EL (cell line): ENCODE measurements at places on chromosomes 3 and 15.

- DNase-seq = peak; percentile 33
These were observed 136.5 kb downstream of the ZNF609 start for GRCh38 chr15:64596701-64597476.

GRCh38 chr3:187327845-187328244 lies 36.3 kb upstream of the MASP1 start:
- DNase-seq = no peak

DNA sequence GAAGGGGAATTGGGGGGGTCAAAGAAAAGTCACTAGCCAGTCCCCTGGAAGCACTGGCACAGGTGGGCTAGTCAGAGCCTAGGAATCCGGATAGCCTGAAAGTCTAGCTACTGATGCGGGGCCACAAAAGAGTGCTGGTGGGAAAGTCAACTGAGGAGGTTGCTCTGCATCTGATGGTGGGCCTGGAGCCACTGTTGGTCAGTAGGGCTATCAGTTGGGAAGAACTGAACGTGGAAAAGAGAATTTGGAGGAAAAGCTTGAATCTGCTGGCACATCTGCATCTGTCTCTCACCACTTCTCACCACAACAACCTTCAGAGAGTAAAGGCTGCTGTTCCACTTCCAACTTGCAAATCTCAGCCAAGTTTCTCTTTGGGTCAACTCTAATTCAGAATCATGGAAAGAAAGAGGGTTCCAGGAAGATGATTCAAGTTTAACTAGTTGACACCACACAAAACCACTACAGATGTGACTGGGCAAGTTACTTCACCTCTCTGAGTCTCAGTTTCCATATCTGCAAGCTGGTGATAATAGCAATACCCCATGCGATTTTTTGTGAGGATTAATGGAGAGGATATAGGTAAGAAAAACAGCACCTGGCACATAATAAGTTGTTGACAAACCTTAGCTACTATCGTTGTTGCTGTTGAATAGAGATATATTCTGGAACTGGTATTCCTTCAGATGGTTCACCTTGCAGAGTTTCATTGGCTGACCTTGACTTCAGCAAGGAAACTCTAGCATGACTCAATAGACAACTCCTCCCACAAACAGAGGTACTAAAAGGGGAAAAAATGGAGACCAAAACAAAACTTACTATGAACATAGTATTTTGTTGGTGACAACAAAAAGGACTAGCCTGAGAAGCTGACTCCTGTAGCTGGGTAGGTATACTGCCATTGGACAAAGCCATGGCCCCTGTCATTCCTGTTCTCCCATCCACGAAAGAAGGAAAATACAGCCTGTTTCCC lies 280.2 kb upstream of the STT3B start:
- no peak for DNase-seq

DNA sequence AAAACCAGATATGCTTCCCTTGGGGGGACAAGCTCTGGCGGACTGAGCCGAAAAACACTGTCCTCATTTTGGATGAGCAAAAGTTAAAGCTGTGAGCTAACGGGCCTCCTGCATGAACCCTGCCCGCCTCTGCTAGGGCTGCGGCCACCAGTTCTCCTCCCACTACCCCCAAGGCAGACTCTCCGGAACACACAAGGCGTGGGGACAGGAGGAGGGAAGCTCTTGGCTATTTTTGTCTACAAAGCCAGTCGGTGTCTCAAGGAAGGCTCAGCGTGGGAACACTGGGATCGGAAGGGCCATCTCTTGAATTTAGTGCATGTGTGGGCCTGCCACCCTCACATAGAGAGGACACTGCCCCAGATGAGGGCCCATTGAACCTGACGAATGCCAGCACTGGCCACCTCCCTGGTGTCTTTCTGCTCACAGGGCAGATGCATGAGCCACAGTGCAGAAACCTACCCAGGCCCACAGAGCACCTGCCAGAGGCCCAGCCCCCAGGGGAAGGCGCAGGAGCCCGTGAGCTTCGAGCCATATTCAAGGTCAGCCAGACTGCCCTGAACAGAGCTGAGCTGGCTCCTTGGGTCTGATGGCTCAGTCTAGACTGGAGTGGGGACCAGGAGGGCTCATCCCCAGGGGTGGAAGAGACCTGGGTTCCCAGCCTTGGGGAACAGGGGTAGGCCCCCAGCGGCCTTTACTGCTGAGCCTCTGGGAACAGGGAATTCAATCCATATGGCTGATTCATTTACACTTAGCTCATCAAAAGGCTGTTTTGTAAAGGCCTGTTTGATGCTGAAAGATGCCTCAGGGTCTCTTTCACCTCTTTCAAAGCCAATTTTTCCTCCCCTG lies 38.3 kb downstream of the HCN4 start:
- no peak for DNase-seq

GRCh38 chr15:40785164-40785563 lies 15.4 kb downstream of the C15orf62 start:
- no peak for DNase-seq

- no peak for DNase-seq
These were observed 67.3 kb downstream of the MCF2L2 start for GRCh38 chr3:183360971-183361624.

DNA sequence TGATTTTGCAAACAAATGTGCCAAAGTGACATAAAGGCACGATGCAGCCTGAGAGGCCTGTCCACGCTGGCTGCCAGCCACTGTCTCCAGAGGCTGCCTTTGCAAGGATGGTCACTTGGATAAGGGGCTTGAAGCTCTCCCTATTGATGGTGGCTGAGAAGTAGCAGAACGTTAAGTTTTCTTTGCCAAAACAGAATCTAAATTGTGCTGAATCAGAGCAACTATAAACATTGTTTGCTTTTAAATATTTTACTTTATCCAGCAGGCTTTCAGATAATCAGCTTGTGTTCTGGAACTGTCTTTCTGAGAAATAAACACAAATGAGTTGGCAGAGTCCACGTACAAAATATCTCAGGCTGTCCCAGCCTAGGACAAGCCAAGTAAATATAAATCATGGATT lies 23.8 kb upstream of the CNBP start:
- no peak for DNase-seq

- peak; percentile 55 for DNase-seq
These were observed 30.3 kb downstream of the CX3CR1 start for GRCh38 chr3:39249453-39250115.

DNA sequence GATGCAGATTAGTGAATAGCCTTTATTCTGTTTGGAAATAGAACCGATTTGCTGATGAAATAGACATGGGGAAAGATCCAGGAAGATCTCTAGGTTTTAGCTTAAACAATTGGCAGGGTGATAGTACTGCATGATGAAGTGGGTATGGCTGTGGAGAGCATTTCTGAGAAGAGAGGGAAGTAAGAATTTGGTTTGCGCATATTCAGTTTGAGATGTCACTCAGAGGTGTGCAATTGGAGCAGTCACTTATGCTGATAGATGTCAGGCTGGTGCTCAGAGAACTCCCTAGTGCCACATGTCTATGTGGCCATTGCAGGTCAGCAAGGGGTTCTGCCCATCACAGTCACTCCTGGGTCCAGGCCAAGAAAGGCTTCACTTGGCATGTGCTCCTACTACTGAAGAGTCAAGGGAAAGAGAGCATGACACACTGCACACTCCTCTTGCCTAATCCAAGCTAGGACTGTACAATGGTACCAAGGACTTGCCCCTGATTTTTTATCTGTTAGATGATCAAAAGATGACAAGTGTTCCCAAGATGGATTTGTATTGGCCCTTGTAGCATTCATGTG lies 57.2 kb upstream of the ST8SIA2 start:
- DNase-seq = no peak

DNA sequence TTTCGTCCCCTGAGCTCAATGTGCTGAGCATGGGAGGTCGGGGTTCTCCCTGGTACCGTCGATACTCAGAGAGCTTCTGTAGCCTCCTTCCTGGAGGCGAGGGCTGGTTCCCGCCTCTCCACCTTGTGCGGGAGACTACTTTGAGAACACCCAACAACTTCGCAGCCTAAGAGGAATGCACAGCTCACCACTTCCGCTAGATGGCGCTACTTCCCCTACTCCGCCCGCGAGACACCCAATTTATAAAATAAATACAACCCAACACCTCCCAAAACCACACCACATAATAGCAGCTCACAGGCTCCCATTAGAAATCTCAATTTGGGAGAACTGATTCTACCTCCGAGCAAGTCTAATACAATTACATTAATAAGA lies 1.2 kb downstream of the RGMA start:
- DNase-seq = peak; percentile 38

DNA sequence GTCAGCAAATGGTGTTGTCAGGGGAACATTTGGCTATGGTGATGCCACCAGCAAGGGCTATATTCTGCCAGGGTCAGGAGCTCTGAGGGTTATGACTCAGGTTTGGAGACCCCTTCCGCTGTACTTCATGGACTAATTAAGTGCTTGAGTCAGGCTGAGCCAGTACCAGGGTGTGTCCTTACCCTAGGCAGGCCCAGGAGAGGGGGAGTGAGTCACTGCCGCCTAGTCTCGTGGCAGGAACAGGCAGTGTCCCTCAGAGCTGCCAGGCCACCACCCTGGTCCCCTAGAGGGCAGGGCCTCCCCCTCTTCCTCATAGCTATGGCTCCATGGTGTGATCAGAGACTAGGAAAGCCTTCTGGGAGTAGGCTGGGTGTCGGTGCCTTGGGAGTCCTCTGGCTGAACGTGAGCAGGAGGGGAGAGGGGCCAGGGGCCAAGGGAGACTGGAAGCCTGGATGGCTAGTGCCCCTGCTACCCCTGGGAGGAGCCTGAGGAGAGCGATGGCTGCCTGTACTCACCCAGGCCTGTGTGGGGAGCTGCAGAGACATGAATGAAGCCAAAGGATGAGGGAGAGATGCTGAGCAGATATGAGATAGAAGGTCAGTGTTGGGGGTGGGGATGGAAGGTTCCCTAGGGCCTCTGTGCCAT lies 10.6 kb downstream of the MAPKAPK3 start:
- DNase-seq = peak; percentile 88

DNA sequence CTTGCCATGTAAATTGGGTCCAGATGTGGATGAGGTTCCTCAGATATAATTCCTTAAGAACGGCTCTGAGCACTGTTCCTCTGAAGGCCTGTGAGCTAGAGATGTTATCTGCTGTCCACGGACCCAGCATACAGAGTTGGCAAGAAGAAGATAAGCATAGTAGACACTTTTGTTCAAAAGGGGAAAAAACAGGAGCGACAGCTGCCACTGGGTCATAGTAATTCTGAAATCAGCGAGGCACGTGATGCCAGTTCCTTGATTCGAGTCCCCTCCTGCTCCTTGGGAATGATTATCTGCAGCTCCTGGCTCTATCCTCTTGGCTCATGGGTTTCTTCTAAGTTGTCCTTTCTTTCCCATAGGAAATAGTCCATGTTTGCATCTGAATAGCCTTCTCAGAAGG lies 2.5 kb upstream of the RAB7A start:
- DNase-seq = no peak

- DNase-seq = no peak
These were observed 82.7 kb upstream of the SOX2 start for GRCh38 chr3:181629029-181629428.
